NCI-H1436 (cell line): ENCODE measurements at places on chromosomes 2 and 18.

DNA sequence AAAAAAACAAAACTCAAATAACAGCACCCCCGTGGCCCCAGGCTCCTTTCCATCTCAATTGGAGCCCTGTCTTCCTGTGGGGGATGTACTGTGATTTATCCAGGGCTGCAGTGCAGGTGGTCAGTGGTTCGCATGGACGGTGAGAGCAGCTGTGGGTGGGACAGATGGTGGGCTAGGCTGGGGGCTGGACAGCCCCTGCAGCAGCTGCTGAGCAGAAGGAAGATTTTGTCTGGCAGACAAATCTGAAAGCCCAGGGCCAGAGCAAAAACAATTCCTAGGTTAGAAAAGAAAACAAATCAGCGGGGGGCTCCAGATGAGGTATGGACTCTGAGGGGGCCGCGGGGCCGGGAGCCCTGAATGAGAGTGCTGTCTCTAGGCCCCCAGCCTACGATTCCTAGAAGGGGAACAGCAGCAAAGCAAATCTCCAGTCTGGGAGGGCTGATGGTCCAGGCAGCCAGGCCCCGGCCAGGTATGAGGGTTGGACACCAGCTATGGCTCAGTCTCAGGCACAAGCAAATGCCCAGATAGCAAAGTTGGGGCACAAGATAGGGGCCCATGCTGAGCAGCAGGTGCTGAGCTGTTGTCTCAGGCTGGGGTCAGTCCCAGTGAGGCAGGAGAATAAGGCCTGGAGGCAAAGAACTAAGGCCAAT is 45.4 kb downstream of the SOWAHC start:
- DNase-seq: no peak

DNA sequence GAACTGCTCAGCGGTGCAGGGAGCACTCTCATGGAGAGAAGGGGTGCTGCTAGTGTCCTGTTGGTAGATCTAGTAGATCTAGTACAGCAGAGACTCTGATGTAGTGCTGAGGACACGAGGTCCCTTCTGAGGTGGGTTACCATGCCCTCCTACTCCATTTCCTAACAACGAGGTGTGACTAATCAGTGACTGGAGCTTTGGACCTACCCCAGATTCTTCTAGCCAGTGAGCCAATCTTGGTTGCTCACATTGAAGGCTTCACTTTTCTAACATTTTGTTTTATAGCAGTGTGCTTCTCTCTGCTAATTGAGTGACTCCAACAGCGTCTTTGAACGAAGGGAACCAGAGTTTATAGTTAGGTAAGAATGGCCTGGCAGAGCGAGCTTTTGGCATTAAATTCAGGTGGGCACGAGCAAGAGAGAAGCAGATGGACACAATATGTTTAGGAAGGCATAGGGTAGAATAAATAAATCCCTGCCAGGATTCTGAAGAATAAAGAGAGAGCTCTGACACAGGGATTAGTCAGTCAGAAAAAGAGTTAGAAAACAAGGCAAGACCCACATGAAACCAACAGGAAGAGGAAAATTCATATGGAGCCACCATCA is 306.0 kb upstream of the RAB12 start:
- no peak for DNase-seq

- no peak for DNase-seq
These were observed 16.1 kb upstream of the CREB1 start for GRCh38 chr2:207513551-207514257.

- DNase-seq: no peak
These were observed 6.4 kb downstream of the ZEB2 start for GRCh38 chr2:144513388-144514101.

DNA sequence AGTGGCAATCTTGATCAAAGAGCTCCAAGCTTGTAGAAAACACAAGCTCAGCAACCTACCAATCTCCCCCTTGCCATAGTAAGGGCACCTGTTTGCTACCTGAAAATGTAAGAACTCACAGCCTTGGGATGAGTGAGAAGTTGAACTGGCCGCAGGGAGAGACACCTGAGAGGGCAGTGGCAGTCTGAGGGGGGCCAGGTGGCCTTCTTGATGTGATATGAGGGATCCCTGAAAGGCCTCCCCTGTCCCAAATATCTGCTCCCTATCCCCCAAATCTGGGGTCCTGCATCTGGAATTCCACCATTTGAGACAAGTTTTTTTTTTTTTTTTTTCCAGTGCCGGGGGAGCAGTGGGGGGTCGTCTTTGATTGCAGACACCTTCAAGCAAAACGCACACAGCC is 230.2 kb upstream of the SMAD2 start:
- no peak for DNase-seq

DNA sequence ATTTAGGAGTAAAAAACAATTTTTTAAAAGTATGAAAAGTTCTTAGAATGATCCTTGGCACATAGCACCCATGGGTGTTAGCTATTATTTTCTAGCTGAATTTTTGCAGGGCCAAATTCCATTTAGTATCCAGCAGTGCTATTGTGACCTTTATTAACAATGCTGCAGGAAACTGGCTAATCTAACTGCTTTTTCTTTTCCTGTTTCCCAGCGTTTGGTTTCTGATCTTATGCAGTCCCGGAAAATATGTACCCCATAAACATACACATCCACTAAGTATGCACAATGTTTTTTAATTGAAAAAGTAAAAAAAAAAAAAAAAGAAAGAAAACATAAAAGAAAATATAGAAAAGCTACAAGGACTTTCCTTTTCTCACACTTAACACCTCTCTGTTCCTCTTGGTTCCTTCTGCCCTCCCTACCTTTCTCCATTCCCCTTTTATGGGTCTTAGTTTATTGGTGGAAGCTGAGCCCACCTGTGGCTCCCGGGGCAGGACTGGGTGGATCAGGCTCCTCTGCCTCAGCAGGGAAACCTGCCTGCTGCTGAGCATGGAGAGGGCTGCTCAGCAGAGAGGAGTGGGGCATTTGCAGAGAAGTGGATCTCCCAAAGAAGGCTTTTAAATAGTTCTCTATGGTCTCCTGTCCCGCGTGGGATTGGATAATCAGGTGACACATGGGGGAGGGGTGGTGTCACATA is 9.3 kb upstream of the SLC16A14 start:
- no peak for DNase-seq

GRCh38 chr2:224851811-224852210 is 135.6 kb upstream of the CCDC195 start:
- DNase-seq: no peak

- no peak for DNase-seq
These were observed 34.8 kb downstream of the MYO3B start for GRCh38 chr2:170212625-170213280.

DNA sequence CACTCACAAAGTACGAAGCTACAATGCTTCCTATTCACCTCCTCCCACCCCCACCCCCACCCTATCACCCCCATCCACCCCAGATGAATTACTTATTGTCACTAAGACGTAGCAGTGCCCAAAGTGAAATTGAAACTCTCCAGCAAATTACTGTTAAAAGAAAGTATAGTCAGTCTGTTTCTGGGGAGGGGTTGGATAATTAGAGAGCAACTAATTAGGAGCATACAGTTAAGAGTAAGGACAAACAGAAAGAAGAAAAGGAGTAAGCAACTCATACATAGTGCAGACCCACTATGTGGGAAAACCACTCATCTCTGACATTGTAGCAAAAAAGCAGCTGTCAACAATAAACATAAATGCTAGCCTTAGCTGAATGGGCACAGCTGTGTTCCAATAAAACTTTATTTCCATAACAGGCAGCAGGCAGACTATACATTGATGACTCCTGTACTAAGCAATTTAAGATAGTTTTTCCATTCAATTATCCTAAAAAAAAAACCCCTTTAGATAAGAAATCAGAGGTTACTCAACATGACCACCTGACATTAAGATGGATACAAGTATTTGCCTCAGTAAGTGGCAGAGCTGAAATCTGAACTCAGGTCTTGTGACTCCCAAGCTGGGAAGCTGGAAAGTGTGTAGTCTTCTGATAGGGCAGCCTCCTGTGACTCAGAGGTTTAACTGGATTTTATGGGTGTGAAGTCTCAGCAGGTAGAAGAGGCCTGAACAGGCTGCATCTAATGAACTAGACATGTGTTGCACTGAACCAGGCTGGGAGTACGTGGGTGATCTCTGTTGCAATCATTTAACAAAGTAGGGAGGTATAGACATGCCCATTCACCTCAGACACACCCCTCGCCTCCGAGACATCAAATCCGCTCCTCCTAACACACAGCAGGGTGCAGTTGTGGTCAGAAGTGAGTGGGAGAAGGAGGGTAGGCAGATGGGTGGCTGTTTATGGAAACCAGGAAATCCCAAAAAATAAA is 171.8 kb upstream of the KLF7 start:
- no peak for DNase-seq

DNA sequence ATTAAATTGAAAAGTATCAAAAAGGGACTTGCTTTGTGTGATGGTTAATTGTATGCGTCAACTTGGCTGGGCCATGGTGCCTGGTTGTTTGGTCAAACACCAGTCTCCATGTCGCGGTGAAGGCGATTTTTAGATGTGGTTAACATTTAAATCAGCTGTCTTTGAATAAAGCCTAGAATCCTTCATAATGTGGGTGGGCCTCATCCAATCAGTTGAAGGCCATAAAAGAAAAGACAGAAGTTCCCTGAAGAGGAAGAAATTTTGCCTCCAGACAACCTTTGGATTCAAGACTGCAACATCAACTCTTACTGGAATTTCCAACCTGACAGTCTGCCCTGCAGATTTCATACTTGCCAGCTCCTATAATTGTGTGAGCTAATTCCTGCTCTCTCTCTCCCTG is 160.5 kb downstream of the SH3BP4 start:
- no peak for DNase-seq

DNA sequence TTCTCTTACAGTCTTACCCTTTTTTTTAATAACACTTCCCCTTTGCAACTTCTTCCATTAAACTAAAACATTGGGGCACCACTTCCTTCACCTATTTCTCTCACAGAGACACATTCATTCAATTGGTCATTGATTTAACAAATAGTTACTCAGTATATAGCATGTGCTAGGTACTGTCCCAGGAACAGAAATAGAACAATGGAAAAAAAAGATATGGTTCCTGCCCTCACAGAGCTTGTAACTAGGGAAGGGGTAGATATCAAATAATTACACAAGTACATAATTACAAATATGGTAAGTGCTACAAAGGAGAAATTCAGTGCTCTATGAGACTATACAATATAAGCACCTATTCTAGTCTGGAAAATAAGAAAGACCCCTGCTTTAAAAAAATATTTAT is 165.5 kb upstream of the RBBP8 start:
- DNase-seq: no peak

DNA sequence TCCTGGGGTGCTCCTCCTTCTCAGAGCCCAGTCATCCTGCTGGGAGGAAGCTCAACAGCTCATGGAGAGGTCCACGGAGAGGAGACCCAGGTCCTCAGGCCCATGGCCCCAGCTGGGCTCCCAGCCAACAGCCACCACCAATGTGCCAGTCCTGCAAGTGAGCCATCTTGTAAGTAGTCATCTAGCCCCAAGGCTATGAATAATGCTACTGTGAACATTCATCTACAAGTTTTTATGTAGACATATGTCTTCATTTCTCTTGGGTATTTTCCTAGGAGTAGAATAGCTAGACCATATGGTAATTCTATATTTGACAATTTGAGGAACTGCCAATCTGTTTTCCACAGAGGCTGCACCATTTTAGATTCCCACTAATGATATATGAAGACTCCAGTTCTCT is 166.1 kb downstream of the MTCL1 start:
- no peak for DNase-seq
